Mucosa of gallbladder (tissue), 1 donor: ENCODE measurements at places on chromosomes 3 and 15. TPM values are rescaled to one million over a fixed set of nuclear protein-coding genes. Genes with fewer than 3 reads are reported as not detected.

DNA sequence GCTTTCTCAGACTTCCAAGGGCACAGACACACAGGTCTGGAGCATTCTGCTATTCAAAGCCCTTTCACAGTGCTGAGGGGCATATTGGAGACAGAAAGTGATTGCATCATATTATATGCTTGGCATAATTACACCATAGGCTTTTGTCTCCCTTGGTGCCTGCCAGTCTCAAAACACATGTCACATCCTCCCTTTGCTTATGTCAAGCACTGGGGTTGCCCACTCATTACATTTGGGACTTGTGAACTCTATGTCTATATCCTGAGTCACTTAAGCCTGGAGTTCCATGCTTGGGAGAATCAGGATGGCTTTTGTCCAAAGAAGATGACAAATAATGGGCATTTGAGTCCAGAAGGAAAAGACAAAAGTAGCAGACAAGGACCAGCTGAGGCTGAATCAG is 12.3 kb upstream of the PDZRN3 start:
- no peak for DNase-seq

GRCh38 chr3:165835431-165835830 is 1.8 kb downstream of the BCHE start:
- no peak for DNase-seq

The CCR9 gene
- 0.23 TPM for total RNA-seq

- DNase-seq: peak; percentile 50
Measured at GRCh38 chr3:113626503-113627371, 69.7 kb downstream of the USF3 start.

DNA sequence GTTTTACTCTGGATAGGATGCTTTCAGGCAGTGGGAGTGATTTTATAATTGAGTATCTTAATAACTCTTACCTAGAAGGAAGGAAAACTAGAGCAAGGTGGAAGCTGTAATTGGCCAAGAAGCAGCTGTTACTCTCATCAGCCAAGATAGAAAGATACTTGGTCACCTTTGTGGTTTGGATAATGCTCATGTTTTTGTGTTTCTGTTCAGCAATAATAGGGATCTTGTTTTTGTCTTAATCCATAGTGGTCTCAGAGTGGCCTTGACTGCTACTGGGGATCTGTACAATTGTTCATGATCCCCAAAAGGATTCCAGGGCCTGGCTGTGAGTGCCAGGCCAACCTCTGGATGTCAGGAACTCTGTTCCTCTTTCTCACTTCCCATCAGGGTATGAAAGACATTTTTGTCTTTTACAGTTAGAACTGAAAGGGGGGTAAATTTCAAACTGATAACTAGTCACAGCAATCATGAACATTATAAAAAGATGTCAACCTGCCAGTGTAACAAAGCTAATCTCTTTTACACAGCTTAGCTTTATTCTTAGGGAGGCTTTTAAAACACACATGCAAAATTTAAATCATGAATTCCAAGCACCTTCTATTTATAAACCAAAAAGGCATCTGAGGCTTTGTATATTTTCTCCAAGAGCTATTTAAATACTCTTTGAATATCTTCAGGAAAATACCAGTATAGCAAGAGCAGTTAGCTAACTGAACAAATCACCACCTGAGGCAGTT is 6.0 kb downstream of the UBL7 start:
- DNase-seq: no peak

The BUB1B gene
- total RNA-seq: 1.4 TPM
